ENCODE measurements at places on chromosomes 11 and 22. TPM values are rescaled to one million over a fixed set of nuclear protein-coding genes. Genes with fewer than 3 reads are reported as not detected.

The SPDYC gene
- total RNA-seq, result 0.35 TPM

The ASCL2 gene
- 0.24 TPM for total RNA-seq

The MMP3 gene
- total RNA-seq, result not detected

The STARD10 gene
- total RNA-seq, result 32.0 TPM

The NUP98 gene
- 91.4 TPM for total RNA-seq

The LMO1 gene
- 0.39 TPM for total RNA-seq

GRCh38 chr11:8283465-8284230 lies 20.0 kb upstream of the LMO1 start:
- DNase-seq, result peak; percentile 54

DNA sequence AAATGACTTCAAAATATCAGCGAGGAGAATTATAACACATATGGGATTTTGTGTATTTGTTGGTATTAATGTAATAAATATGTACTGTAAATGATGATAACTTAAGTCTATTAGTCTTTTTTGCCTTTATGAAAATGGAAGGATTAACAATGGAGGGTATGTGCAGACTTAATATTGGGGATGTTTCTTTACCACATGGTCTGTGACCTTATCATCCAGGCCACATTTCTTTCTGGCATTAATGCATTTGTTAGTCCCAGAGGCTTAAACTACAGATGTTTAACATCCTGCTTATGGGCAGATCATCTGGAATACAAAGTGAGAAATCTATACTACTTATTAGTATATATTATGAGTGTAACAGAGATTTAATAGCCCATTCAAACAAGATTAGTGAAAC lies 64.6 kb downstream of the SOX6 start:
- no peak for DNase-seq

DNA sequence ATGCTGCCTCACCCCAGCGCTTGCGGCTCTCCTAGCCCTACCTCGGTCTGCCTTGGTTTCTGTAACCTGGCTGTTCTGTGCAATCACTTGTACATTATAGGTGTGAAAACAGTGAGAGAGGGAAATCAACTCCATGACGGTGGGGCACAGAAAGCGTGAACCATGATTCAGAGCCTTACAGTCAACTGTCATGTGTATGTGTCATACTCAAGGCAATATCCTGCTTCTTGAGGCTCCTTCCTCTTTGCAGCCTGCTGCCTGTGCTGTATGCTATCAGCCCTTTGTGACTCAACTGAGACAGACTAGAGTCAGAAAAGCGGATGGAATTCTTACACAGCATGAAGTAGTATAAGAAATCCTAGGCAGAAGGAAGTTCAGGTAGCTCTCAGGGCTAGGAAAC lies 2.1 kb downstream of the NRIP3 start:
- no peak for DNase-seq

GRCh38 chr22:42127606-42128005 lies 3.0 kb downstream of the CYP2D6 start:
- no peak for DNase-seq

DNA sequence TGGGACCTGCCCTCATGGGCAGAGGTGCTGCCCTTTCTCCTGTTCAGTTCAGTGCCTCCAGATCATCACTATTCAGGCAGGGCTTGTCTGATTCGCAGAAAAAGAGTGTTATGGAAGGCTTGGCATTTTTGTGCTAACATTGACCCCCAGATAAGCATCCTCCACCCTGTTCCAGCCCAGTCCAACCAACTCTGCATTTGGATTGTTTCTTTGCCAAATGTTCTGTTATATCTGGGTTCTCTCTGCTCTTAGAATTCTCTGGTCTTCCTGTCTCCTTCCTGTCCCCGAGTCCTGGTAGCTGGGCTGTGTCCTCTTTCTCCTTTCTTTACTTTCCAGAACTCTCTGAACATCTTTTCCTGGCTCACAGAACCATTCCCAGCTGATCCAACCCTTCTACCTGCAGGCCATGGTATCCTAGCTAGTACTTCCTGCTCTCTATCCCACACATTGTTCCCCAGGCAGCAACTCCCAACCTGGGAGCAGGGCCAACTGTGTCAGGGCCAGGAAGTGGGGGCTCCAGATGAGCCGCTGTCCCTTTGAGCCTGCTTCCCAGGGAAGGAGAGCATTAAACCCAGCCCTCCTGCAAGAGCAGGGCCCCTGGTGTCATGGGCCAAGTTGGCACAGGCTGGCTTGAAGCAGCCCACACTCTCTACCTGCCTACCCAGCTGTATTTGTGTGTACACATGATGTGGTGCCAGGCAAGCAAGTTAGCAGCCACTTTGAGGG lies 280.7 kb upstream of the CADM1 start:
- no peak for DNase-seq

DNA sequence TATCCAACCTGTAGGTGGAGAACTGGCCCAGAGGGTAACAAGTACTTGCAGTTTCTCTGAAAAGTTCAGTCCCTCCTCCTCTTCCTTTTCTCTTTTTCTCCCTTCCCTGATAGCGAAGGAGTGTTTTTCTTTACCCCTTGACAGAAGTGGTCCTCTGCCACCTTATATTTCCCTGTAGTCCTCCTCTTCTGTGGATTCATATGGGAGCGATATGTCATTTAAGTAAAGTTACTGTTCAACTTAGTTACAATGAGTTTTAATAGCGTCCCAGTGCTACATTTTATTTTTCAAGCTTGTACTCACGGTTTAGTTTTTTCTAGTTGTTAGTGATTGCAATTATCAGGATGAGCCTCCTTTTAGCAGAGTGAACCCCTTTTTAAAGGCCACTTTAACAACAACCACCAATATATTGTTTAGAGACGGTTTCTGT lies 1.4 kb downstream of the PCF11 start:
- DNase-seq, result no peak

DNA sequence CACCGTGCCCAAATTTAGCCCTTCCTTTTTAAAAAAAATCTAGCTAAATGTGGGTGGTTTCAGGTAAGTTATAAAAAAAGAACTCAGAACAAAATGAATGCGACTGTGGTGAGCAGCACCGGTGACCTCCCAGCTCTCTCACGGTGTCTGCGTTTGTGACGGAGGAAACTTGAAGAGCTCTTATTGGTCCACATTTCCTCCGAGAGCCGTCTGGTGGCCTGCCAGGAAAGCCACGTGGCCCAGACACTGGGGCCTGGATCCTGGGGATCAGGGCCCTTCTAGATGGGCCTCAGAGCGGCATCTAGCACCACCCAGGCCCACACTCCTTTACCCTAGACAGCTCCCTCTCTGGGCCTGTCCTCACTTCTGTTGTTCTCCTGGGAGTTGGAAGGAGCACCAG lies 39.5 kb downstream of the B3GAT1 start:
- no peak for DNase-seq

DNA sequence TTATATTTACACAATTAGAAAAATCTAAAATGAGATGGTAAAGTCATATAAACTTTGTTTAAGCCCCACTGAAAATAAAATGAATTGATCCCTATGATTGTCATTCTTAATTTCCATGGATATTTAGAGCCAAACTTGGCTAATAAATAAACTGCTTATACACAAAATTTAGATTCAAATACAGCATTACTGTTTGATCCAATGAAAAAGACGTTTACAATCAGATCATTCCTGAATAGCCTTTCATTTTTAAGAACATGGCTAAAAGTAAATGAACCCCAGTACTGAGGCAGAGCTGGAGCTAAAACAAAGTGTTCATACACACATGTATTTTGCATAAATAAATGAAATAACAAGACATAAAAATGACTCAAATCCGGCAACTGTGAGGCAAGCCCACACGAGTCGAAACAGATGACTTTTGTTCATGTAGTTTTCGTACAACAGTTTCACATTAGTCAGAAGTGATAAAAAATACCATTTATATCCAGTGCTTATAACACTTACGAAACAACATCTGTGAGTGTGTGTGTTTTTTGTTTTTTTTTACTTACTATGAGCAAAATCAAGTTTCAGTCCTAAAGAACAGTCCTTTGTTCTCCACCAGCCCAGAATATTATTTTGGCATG lies 386.5 kb downstream of the SOX6 start:
- no peak for DNase-seq

DNA sequence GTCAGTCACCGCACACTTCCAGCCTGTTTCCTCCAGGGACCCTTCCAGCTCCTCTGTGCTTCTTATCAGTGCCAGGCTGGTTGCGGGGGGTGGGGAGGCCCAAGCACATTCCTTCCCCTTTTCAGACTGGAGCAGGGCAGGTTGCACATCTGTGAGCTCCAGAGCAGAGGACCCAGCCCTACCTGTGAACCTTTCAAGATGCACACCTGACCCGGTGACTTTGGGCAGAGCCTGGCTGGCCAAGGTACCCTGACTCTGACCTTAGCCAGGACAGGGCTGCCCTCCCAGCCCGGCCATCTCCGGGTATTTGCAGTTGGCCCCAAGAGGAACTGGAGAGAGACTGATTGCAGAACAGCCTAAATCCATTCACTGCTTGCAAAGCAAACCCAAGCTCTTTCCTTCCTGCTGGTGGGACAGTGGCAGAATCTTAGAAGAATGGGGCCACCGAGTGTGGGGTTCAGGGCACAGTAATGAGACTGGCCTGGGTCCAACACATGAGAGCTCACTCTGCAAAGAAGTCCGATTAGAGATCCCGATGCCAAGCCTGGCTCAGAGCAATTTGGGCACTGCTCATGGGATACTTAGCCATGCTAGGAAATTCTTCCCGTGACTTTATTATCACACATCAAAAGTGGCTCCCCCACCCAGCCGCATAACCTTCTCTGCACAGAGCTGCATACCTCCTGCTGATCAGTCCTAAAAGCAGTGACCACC lies 64.7 kb upstream of the CCND1 start:
- no peak for DNase-seq

- DNase-seq, result no peak
These were observed 61.8 kb downstream of the ALX4 start for GRCh38 chr11:44248109-44248508.

DNA sequence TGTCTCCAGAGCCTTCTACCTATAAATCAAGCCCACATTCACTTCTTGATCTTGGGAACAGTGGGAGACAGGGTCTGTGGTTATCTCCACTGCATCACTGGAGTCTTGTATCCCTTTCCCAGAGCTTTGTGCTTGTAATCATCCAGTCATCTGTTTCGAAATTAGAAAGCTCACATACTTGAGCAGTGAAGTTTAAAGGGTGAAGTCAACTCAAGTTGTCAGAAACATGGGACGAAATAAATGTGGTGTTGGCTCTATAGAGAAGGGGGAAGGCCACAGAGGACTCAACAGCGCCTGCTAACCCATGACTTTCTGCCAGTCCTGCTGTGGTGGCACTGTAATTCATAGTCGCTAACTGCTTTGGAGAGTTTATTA lies 197.5 kb downstream of the DBX1 start:
- no peak for DNase-seq

DNA sequence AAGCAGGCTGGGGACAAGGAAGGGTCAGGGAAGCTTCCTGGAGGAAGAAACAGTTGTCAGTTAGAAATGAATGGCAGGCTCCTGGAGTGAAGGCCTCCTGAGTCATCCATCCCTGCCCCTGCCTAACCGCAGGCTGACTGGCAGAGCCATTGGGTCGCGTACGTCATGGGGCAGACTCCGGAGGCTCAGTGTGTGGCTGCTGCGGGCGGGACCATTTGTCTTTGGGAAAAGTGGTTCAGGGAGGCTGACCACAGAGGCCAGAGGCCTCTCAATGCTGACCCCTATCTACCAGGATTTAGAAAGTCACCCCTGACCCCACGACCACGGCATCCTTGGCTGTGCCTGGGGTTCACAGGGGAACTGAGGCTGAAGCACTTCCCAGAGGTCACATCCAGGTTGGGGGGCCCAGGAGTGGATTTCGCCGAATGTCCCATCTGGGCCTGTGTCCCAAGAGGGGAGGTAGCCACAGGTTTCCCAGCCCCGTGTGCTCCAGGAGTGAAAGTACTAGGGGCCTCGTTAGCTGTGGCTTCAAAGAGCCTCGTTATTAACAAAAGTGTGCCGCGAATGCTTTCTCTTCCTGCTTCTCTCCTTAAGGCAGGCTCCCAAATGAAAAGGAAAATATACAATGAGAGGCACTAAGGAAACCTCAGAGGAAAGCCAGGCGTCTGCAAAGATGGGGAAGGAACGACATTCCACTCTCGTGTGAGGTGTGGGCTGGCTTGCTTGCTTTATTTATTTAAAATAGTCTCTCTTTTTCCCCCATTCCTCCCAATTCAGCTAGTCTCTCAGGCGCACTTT lies 58.9 kb downstream of the FLRT1 start:
- DNase-seq, result no peak

DNA sequence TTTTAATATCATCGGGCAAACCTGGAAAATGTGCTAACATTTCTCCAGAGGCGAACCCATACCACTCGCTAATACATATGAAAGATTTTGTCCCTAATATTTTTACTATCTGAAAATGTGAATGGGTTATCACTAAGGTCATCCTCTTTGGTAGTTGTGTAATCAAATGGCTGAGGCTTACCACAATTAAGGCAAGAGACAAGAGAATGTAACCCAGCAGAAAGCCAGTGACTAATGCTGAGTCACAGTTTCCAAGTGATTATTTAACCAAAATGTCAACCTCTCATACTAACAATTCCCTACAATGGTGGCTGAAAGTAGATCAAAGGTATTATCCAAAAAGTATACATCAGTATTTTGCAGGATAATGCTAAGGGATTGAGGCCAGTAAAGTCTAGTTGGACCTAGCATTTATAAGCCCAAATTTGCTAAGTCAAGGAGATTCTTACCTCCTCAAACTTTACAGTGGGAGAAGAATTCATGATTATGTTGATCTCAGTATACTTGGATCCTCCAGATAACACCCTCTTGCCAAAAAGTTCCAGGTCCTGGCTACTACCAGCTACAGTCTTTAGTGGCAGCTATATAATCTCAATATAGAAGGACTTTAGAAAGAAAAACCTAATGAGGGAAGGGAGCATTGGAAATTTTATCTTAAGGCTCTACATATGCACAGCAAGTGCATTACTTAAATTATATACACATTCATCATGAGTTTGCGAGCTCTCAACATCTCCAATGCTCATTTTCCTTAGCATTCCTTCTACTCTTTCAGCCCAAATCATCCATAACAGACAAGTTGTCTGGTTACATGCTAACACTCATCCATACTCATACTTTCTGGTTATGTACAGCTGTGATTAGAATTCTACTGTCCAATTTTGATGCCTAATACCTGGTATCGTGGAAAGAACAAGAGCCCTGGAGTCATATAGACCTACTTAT lies 25.4 kb downstream of the SIK3 start:
- no peak for DNase-seq

- DNase-seq, result no peak
These were observed 6.8 kb downstream of the RNF169 start for GRCh38 chr11:74755395-74755995.

DNA sequence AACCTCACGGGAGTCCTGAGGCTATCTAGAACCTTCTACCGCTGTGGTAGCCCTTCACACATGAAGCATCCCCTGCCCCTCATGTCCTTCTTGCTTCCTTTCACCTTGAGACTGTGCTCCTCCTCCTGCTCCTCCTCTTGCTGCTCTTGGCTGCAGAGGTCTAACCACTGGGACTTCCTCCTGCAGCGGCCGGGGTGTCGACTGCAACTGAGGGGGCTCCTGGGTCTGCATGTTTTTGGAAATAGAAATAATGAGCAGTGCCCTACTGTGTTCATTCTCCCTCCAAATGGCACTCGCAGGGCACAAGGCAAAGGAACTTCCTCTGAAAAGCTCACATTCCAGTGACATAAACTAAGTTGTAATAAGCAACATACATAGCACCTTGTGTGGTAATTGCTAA lies 14.8 kb downstream of the PIWIL3 start:
- DNase-seq, result no peak

Data from WTC11 (cell line).